ENCODE measurements at places on chromosomes 13 and 19. TPM values are rescaled to one million over a fixed set of nuclear protein-coding genes. Genes with fewer than 3 reads are reported as not detected.
A peak's percentile ranks its signal among the peaks of the same experiment; 100 is the strongest.

GRCh38 chr13:21344662-21345176, 114.4 kb downstream of the ZDHHC20 start:
- H3K27ac ChIP-seq = peak overlapping the region; percentile 79
- peaks cover 26% of the 10 kb centered on the region for H3K4me1 ChIP-seq
- DNase-seq = peak; percentile 36
- no peaks in the 10 kb centered on the region for H3K36me3 ChIP-seq

DNA sequence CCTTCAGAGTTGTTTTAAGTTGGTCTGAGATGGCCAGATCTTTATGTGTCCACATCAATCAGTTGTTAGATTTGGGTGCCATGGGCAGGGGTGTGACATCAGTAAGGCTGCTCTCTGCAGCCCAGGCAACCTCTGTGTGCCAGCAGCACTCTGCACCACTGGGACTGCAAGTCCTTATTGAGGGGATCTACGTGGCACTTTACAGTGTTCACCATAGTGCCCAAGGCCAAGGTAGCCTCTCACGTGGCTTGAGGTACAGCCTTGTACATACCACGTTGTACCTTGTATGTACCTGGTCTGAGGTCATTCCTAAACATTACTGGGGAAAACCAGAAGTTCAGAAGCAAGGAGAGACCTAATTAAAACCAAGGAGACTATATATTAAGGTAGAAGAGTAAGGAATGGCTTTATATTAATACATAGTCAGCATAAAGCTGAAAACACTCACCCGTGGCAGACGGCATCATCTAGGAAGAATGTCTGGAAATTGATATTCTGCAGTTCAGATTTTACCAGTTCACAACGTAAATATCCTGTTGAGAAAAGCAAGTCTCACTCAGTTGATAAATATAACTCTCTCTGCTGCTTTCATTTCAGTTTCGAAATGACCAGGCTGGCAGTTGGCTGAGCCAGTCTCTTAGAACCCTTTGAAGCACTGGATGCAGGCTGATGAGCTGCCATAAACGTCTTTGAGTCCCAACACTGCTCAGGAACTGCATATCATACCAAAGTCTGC, 128.8 kb downstream of the ZDHHC20 start:
- peak overlapping the region; percentile 4 for H3K27ac ChIP-seq
- H3K27me3 ChIP-seq = no peaks in the 10 kb centered on the region
- H3K4me3 ChIP-seq = no peak overlapping the region
- peaks cover 48% of the 10 kb centered on the region for H3K4me1 ChIP-seq

GRCh38 chr19:35264268-35265125, 4.3 kb upstream of the USF2 start:
- H3K27me3 ChIP-seq = no peaks in the 10 kb centered on the region
- H3K27ac ChIP-seq = peak overlapping the region; percentile 75
- DNase-seq = no peak

GRCh38 chr13:36550177-36550576, 117.9 kb downstream of the CCNA1 start:
- no peak for DNase-seq
- H3K4me3 ChIP-seq = no peak overlapping the region
- no peaks in the 10 kb centered on the region for H3K27me3 ChIP-seq
- H3K4me1 ChIP-seq = no peaks in the 10 kb centered on the region
- H3K36me3 ChIP-seq = no peaks in the 10 kb centered on the region

DNA sequence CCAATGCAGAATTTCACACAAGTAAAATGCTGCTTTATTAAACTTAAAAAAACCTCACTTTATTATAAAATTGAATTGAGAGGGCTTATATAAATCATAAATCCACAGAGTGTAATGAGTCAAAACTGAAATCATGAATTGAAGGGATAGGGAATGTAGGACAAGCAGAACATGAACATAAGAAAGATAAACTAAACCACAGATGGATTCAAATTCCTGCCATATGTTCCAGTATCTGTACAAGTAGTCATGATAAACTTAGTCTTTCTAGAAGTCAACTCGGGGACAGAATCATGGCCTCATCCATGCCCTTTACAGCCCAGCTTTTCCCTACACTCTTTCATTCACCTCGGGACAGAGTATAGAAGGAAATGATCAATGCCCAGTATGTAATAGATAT, 16.6 kb downstream of the LMO7 start:
- H3K27me3 ChIP-seq = no peaks in the 10 kb centered on the region
- no peaks in the 10 kb centered on the region for H3K36me3 ChIP-seq
- no peak overlapping the region for H3K4me3 ChIP-seq
- H3K27ac ChIP-seq = no peak overlapping the region

DNA sequence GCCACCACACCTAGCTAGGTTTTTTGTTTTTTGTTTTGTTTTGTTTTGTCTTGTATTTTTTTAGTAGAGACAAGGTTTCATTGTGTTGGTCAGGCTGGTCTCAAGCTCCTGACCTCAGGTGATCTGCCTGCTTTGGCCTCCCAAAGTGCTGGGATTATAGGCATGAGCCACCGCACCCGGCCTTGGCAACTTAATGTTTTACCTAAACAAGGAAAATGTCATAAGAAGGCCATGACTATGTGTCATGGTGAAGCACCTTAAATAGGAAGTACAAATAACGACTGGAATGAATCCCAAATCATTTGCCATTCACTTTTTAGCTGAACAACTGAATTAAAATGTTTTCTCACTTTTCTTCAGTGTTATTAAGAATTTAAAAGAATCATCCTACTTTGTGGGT, 465.2 kb downstream of the KCTD12 start:
- no peak overlapping the region for H3K4me3 ChIP-seq
- no peak for DNase-seq

The PSG4 gene
- not detected for total RNA-seq

The ZNF578 gene
- total RNA-seq = 0.21 TPM

The ZNF580 gene
- 33.3 TPM for total RNA-seq
